ENCODE measurements at places on chromosomes 12 and 14.

DNA sequence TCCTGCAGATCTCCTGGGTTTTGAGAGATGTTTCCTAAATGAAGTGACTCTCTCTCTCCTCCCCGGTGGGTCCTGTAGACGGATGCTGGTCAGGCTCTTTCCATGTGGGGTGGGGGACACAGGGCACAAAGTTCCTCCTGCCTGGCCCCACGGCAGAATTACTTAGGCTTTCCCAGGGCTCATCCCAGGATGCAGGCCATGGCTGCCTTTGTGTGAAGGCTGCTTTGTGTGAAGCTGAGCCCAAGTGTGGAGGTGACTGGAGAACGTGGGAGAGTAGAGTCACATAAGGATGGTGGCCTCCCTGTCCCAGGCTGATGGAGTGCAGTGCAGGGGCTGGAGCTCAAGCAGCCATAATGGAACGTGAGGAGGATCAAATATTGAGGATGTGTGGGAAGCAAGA, 200.2 kb downstream of the ADGRD1 start:
- DNase-seq: peak; percentile 67

- no peak for DNase-seq
Measured at GRCh38 chr14:98906123-98906995, 365.6 kb downstream of the BCL11B start.

- DNase-seq: no peak
Measured at GRCh38 chr12:58720421-58720820, 199.9 kb downstream of the LRIG3 start.

DNA sequence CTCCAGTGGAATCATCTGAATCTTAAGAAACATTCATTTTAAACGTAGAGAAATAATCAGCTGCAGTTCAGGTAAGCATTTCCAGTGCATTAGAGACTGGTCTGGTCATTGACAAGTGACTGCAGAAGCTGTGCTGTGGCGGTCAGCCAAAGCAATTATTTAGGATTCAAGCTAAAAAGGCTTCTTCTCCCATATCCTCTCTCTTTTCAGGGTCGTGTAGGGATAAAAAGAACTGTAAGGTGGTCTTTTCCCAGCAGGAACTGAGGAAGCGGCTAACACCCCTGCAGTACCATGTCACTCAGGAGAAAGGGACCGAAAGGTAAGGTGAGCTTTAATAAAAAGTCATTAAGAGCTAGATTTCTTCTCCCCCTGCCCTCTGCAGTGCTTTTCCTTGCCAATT, 48.1 kb downstream of the MSRB3 start:
- DNase-seq: no peak

- no peak for DNase-seq
Measured at GRCh38 chr12:77723308-77723707, 107.4 kb upstream of the NAV3 start.

DNA sequence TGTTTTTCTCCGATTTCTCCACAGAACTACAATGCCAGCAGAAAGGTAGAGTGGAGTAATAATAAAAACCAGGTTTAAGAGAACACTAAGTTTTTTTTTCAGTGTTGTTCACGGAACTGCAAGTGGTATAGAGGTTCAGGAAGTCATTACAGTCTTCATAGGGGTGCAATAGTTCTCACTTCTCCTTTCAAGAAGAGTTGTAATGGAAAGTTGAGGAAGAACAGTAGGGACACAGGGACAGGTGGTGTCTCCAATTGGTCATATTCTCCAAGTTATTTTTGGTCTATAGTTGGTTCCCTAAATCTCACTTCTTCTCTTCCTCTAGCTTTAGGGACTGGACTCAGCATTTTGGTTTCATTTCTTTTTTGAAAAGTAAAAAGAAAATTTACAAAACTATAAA, 894.0 kb downstream of the NRXN3 start:
- no peak for DNase-seq

DNA sequence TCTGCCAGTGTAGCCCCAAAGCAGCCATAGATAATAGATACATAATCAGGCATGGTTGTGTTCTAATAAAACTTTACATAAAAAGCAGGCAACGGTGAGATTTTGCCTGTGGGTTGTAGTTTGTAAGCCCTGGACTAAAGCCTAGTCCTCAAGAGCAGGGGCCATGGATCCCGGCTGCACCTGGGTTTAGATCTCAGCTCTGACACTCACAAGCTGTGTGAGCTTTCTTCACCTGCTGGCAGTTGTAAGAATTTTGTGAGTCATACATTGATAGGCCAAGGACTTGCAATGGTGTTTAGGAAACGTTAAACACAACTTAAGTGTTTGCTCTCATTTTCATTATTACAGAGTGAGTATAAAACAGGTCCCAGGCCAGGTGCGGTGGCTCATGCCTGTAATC, 395.8 kb upstream of the TBX3 start:
- DNase-seq: no peak

DNA sequence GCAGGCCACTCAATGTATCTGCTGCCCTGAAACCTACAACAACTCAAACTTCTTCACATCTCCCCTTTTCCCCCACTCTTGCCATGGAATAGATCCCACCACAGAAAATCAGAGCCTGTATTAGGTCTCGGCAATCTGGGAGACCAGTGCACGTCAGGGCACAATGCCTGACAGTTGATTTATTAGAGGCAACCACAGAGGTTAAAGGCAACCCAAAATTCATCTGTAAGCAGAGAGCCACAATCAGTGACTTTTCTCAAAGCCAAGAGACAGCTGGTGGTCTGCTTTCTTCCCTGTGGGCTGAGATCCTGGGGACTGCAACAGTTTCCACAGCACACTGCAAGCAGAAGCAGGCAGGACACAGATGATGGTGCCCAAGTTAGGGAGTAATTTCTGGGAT, 169.0 kb upstream of the NTF3 start:
- DNase-seq: no peak

GRCh38 chr12:13595536-13596443, 385.6 kb downstream of the GRIN2B start:
- no peak for DNase-seq

DNA sequence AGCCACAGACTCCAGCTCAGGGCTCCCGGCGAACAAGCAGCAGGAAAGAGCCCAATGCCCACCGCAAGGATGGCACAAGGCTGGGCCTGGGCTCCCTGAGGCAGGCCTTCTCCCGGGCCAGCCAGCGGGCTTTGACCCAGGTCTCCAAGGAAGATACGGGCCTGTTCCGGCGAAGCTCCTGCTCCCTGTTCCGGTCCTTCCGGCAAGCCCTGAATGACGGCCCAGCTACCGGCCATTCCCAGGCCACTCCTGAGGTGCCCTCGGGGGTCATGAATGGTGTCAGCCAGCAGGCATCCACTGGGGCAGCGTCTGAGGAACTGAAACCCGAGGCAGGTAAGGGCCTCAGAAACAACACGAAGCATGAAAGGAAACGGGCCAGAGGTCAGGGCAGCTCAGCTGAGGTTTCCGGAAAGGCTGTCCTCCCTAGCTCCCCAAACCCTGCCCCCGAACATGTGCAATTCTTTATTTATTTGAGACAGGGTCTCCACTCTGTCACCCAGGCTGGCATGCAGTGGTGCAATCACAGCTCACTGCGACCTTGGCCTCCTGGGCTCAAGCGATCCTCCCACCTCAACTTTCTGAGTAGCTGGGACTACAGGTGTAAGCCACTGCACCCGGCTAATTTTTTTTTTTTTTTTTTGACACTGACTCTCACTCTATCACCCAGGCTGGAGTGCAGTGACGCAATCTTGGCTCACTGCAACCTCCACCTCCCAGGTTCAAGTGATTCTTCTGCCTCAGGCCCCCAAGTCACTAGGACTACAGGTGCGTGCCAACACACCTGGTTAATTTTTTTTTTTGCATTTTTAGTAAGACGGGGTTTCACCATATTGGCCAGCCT, 6.0 kb downstream of the EXOC3L4 start:
- no peak for DNase-seq

DNA sequence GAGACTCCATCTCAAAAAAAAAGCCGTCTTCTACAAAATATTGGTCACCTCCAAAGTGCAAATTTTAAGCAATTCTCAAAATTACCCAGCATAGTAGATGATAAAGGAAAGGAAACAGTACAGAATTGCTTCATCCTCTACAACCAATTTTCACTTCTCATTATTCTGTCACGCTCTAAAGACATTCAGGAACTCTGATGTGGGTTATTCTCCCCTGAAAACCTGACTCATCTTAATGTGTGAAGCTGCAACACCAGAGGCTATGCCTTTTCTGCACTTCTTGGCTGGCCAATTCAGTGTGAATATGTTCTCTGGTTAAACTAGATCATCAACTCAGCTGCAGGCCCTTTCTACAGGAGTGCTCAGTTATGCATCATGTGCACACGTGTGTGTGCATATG, 11.0 kb downstream of the PTGER2 start:
- DNase-seq: no peak

GRCh38 chr12:108337235-108338223, 1.6 kb downstream of the CMKLR1 start:
- no peak for DNase-seq

GRCh38 chr12:9796346-9796745, 30.9 kb upstream of the KLRF1 start:
- no peak for DNase-seq
